ENCODE measurements at places on chromosomes 12 and 14.

GRCh38 chr14:59208224-59208814 is 19.9 kb downstream of the DAAM1 start:
- no peak for DNase-seq

- no peak for DNase-seq
These were observed 55.7 kb downstream of the PCNX1 start for GRCh38 chr14:70962935-70963334.

DNA sequence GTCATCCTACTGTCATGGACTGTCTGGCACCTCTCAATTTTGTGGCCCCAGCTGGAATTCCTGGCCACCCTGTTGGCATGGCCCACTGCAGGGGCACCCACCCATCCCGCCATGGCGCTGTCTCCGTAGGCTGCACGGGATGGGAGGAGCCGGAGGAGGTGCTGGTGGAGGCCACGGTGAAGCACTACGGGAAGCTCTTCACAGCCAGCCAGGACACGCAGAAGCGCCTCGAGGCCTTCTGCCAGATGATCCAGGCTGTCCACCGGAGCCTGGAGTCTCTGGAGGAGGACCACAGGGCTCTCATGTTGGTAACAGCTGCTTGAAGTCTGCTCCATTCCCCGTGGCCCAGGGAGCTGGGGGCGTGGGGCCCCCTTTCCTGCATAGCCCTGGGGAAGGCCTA is 3.9 kb downstream of the CCDC197 start:
- DNase-seq: no peak

GRCh38 chr12:52798003-52798670 is 2.2 kb upstream of the KRT3 start:
- DNase-seq: no peak

GRCh38 chr12:63152321-63152700 is 1.3 kb upstream of the AVPR1A start:
- DNase-seq: no peak

DNA sequence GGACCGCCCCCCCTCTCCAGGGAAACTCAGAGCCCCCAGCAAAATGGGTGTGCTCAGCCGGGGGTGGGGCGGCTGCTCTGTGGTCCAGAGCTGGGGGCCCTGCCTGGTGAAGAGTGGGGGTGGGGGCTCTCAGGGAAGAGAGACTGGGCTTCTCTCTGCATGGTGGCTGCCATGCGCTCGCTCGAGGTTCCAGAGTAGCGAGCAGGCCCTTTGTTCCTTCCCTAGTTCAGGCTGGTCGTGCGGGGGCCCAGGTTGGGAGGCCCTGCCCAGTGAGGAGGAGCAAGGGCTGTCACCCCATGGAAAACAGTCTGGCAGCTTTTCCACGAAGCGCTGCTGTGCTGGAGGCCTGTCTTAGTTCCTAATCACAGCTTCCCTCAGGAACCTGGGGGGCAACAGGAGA is 134.6 kb downstream of the AEBP2 start:
- DNase-seq: no peak

DNA sequence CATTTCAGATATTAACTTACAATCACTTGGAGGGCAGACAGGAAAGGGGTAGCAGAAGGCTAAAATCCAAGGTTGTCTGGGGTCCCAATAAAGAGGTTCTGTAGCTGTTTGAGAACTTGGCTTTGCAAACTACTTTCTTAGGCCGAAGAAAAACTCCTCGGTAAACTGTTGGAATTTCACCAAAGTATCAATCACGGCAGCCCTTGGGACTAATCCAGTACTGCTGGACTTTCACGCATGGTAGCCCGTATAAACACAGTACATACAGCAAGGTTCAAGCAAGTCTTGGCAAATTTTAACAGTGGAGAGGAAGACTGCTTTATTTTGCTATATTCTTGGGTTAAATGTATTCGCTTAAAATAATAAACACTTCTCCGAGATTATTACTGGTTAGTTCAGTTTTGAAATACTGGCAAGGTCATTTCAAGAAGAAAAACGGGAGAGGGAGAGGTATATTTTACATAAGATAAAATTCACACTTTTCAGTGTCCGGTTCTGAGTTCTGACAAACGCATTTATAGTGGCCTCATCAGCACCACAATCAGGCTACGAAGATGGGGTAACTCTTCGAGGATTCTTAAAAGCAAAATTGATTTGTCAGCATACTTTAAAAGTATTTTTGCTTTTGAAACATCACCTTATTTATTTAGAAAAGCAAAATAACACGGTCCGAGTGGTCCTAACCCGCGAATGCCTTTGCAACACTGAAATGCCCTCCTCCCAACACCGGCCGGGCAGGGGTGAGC is 1.3 kb downstream of the SETD3 start:
- DNase-seq: peak; percentile 27

DNA sequence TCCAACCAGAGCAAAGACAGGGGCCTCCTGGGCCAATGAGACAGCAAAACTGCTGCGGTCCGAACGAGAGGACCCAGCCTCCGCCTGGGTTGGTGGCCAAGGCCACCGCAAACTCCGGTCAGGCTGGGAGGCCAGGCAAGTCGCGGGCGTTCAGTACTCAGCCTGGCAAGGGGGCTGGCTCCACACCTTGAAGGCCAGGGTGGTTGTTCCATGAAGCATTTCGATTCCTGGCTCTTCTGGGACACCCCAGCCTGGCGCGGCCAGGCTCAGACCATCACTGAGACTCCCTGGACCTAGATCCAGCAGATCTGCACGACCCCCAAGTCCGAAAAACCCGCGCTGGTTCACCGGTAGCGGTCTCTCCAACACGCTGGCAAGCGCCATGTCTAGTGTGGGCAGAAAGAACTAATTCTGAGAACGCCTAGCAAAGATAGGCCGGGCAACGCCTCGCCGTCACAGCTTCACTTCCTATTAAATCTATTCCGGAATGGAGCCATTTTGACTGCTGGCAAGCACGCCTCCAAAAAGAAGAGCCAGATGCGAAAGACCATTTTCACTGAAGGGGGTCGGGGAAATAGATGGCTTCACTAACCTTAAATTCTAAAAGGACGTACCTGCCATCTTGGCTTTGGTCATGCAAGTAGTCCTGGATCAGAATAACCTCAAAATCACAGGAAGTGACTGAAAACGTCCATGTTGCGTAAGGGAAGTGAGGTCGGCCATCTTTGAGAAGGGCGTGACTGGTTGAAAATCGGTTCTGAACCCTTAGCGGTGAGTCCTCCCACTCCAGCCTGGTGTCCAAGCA is at the start of gene PSMB5:
Gene PSMB5, minus strand, starts transcription at position 403 of the 805 bp plus-strand sequence. Its CDS starts 19 bp downstream, at position 384.
- DNase-seq: peak; percentile 98

DNA sequence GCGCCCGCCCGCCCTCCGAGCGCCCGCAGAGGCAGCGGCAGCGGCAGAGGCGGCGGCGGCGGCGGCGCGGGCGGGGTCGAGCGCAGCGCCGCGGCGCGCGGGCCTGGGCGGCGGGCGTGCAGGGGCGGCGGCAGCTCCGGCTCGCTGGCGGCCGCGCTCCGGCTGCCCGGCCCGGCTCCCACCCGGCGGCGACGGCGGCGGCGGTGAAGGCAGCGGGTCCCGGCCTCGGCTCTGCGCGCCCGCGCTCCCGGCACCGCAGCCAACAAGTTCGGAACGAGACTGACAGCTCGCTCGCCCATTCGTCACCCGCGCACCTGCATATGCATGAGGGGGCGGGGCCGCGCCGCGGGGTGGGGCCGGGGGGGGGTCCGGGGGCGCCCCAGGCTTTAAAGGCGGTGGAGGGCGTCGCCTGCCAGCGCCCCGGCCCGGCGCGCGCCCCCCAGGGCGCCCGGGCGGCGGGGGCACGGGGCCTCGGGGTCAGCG is at the start of gene JAG2:
Gene JAG2, minus strand, starts transcription at position 281 of the 483 bp plus-strand sequence. CDS start 356 bp downstream, outside the sequence.
- DNase-seq: peak; percentile 71

- no peak for DNase-seq
These were observed 15.6 kb upstream of the RFLNA start for GRCh38 chr12:124279315-124279714.

DNA sequence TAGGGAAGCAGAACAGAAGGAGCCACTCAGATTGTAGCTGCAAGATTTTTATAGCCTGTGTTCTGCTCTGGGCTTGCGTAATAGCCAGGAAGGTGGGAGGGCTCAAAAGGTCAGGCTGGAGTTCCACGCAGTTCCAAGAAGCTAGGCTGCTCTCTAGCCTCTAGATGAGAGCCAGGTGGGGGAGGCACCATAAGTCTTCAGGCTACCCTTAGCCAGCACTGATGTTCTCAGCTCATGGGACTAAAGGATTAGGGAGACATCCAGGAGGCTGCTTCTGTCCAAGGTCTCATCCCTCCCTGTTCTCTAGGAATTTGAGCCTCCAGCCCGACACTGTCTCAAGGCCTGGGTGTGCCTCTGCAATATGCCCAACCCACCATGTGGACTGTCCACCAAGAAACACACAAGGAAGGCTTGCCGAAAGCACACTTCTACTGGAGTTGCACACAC is 1.7 kb downstream of the LMBR1L start:
- no peak for DNase-seq

DNA sequence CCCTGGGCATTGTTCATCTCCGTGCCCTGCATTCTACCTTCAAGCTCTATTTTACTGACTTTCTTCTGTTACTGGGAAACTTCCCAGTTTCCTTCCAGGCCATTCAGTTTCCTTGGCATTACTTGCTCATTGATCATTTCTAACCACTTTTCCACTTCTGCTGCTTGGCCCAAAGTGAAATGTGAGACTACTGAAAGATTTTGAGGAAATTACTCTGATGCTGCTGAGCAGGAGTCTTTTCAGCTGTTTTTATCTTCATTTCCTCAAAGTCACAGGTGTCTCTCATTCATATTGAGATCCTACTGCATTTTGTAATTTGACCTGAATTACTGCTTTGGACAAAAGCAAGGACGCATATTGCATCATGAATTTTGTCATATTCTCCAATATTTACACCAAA is 26.4 kb upstream of the DBX2 start:
- no peak for DNase-seq

DNA sequence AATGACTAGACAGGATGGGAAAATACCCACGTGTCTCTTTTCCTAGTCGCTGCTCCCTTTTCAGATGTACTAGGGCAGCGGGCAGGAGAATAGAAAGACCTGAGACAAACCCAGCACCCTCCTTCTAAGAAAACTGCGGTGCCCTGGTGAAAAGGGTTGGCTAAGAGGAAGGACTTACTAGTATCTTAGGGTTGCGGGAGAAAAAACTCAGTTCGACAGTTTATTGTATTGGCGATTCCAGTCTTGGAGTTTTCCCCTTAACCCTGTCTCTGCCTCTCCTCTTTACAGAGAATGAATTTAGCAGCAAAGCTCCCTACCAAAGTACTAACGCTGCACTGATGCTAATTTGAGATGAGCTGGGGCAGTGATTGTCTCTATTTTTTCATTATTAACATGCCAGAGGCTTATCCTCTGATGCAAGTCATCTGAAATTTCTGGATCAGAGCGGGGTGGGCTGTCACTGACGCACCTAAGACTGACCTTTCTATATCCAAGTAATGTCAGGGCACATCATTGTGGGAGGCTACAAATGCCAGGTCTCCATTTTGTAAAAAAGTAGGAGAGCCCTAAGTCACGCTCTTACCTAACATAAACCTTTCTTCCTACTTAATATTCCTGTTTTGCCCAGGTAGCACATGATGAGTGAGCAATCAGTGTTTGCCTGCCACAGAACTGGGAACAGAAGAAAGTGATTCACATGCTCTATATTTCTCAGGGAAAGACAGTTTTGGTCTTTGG is 916 bp upstream of the PAWR start:
- no peak for DNase-seq

DNA sequence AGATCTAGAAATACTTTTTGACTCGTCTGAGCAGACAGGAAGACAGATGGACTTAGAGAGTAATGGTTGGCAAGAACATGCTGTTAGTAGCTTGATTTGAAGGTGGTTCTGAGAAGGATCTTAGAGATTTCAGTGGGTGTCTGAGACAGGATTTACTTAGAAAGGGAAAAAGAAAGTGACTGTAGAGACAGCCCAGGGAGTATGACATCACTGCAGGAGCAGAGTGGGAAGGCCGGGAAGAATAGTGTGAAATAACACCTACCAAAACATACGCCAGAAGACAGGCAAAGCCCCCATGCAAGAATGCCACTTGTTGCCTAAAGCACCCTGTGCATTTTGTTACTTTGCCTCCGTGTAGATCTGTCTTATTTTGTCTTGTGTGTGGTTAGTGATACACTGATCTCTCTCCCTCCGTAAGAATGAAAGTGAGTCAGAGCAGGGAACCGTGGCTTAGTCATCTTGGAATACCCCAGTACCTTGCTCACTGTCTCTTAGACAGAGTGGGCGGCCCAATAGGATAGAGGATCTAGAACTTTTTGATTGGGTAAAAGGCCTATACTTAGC is 161.3 kb upstream of the IFNG-AS1 start:
- DNase-seq: peak; percentile 12

DNA sequence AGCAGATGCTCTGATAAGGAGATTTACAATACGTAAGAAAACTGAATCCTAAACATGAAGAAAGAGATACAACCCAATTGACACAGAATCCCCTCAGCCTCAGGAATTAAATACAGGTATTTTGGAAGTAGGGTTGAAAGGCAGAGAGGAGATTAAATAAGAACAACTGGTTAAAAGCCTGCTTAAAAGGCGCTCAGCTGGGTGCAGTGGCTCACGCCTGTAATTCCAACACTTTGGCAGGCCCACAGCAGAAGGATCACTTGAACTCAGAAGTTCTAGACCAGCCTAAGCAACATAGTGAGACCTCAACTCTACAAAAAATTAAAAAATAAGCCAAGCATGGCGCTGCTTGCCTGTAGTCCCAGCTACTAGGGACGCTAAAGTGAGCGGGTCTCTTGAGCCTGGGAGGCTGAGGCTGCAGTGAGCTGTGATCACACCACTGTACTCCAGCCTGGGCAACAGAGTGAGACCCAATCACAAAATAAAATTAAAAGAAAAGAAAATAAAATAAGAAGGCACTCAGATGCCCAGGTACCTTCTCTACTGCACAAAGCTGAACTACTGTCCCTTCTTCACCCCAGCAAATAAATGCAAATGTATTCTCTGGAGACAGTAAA is 32.9 kb downstream of the MED13L start:
- DNase-seq: no peak

- peak; percentile 80 for DNase-seq
These were observed 308.8 kb downstream of the EGLN3 start for GRCh38 chr14:33642080-33642479.

DNA sequence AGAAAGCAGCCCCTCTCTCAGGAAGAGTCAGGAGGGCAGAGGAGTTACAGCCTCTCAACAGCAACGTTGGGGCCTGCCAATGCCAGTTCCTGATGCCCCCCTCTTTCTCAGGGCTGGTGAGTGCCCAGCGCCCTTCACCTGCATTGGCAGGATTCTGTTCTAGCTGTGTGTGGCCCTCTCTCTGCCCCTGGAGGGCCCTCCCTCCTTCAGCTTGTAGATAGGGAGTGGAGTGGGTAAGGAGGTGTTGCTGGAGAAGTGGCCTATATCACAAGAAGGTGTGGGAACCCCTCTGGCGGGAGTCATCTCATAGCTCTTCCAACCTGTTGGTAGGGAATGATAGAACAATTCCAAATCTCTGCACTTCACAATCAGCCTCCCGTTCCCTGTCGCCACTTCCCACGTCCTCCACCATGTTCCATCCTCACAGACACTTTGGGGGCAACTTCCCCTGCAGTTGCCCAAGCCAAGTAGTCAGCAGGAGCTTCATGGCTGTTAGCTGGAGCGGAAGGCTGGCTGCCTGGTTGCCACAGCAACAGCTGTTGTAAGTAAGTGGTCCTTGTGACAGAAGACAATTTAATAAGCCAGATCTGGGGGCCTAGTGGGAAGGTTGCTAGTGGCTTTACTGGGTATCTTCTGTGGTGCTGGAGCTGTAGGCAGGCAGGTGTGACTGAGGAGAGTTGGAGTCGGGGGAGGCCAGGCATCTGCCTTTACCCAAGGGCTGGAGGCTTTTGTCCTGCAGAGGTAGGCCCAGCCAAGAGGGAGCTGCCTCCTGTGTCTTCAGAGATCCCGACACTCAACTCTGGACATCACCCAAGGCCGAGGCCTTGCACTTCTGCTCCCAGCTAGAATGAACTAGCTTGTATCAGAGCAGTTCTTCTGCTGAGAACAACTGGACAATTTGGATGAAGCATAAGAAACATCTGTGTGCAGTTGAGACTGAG is 38.4 kb downstream of the GALNT16 start:
- DNase-seq: peak; percentile 82

All from eye (tissue), 1 donor.